ENCODE measurements at places on chromosomes 2 and 18.

DNA sequence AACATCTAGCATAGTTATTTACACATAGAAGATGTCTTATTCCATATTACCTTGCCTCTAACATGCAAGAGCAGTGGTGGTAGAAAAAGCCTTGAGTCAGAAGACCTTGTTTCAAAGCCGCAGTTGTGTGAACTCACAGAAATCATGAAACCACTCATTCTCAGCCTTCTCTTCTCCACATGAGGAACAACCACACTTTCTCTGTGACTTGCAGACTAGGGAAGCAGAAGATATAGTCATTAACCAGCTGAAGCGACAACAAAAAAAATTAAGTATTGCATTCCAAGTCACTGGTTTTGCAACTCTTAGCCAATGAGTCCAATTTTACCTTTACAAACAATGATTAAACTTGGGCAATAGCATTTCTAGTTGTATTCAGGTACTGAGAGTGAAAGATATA is 19.0 kb downstream of the TWSG1 start:
- DNase-seq, result no peak

DNA sequence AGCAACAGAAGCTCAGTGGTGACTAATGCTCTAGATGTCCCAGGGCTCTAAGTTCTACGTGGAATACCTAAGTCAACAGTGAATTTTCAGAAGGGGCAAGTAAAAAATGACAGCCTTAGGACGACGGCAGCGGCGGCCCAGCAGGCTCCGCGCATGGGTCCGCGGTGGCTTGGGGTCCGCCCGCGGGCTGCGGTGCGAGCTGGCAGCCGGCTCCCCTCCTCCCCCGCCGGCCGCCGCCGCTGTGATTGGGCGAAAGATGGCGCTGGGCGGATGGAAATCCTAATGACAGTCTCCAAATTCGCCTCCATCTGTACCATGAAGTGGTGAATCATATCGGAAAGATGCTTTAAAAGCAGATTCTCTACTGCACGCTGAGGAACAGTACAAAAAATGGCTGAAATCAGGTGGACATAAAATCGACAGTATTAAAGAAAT is 74.7 kb downstream of the HNRNPLL start:
- DNase-seq, result peak; percentile 42

DNA sequence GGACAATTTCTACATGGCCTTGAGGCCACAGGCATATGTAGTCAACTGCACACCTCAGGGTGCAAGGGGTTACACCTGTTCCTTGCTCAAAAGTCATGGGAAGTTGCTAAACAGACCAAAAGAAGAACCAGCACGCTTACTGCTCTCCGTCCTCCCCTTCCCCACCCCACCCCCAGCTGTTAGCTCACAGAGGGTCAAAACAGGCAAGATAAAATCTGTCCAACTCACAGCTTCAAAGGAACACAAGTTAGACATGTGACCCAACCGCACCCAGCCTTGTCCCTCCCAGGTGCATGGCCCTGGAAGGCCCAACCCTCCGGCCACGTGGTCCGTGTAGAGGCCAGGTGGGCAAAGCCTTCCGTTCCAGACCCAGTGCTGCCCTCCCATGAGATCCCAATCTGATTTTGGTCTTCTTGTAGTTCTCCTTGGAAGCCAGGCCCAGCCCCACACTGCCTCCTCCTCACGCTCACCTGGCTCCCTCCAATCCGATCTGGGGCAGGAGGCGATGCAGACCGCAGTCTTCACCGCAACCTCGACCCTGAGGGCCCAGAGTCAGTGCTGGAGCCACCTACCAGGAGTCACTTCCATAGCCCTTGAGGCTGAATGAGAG is 14.5 kb upstream of the ASPRV1 start:
- no peak for DNase-seq

DNA sequence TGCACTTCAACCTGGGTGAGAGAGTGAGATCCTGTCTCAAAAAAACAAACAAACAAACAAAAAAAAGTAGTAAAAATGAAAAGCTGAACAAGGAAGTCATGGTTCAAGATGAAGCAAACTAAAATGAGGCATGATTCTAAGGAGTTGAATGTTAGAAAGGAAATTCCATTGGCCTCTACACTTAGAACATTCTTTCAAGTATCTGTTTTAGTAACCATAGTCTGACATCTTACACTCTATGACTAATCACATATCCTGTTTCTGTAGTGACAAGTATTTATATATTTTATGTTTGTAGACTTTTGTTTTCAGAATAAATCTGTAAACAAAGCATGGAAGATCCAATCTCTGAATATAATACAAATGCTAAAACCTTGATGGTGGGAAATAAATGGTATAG is 164.1 kb downstream of the KIAA1328 start:
- peak; percentile 61 for DNase-seq

Measured in kidney capillary endothelial cell (primary cell).